MCF 10A (cell line): ENCODE measurements at places on chromosomes 7 and 10.

DNA sequence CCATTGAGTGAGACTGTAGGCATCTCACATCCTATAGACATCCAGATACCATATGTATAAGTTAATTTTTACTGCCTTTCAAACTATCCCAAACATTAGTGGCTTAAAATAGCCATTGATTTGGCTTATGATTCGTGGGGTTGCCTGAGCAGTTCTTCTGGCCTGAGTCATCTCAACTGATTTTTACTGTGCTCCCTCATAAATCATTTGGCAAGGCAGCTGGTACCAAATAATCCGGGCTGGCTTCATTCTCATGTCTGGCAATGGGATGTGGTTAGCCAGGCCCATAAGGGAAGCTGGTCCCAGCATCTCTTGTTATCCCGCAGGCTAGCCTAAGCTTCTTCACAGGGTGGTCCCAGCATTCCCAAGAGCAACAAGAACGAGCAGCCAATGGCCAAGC, 6.7 kb upstream of the LRGUK start:
- DNase-seq: no peak
- no peak overlapping the region for H3K4me3 ChIP-seq
- peaks cover 38% of the 10 kb centered on the region for H3K27me3 ChIP-seq
- H3K36me3 ChIP-seq: no peaks in the 10 kb centered on the region
- H3K27ac ChIP-seq: no peak overlapping the region

- H3K27me3 ChIP-seq: no peaks in the 10 kb centered on the region
- H3K27ac ChIP-seq: no peak overlapping the region
- no peak for DNase-seq
- H3K4me1 ChIP-seq: no peaks in the 10 kb centered on the region
Observed at GRCh38 chr7:92613720-92614119, 23.5 kb upstream of the FAM133B start.

DNA sequence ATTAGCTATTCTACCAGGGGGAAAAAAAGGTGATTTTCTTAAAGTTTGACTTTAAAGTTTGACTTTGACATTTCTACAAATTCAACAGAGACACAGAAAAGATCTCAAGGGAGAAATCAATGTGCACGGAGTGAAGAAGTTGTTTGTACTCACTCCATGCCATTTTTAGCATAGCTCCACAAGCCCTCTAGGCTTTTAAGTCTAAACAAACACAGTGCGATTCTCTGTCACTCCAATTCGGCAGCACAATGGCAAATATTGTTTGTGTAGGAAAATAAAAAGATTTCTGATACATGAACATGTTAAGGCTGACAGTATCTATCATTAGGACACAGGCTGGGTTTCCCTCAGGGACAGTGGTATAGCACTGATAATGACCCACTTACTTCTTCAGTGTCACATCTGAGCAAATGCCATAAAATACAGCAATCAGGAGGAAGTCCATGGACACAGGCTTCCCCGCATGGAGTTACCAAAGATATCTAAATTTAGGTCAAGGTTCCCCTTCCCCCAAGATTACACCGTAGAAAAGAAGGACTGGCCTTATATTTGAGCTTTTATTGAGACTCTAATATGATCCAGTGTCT, 28.0 kb downstream of the GSAP start:
- no peak overlapping the region for H3K27ac ChIP-seq
- H3K27me3 ChIP-seq: no peaks in the 10 kb centered on the region
- no peak overlapping the region for H3K4me3 ChIP-seq
- H3K4me1 ChIP-seq: peaks cover 12% of the 10 kb centered on the region
- peaks cover 9% of the 10 kb centered on the region for H3K36me3 ChIP-seq
- no peak for DNase-seq

GRCh38 chr10:133052076-133052475, 35.6 kb upstream of the ADGRA1 start:
- H3K4me1 ChIP-seq: no peaks in the 10 kb centered on the region
- H3K27me3 ChIP-seq: no peaks in the 10 kb centered on the region
- DNase-seq: no peak
- H3K4me3 ChIP-seq: no peak overlapping the region
- no peaks in the 10 kb centered on the region for H3K36me3 ChIP-seq

DNA sequence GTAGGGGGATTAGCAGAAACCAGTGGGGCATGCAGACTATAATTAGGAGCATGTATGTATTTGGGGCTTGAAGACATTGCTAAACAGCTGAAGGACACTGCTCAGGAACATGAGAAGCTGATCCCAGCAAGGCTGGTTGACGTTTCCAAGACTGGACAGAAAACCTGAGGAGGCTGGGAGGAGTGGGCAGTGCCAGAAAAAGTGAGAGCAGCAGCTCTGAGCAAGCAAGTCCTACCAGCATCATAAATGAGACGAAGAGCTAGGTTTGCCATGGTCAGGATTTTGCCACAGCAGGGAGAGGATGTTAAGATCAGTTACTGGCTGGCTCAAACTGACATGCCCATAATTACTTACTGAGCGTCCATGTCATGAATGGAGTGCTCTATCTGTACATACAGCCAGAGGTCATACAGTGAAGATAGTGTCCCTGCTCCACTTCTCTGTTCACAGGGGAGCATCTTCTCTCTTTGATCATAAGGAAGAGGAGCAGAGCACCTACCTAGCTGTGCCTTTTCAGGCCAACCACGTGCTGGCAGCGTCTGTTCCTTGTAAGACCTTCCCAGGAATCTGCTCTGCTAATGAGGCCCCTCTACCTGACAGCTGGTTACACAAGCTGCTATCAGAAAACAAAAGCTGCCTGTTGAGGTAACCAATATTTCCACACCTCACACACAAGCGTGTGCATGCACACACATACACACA, 44.7 kb downstream of the PDE1C start:
- H3K27me3 ChIP-seq: no peaks in the 10 kb centered on the region
- DNase-seq: no peak
- H3K36me3 ChIP-seq: no peaks in the 10 kb centered on the region
- H3K27ac ChIP-seq: no peak overlapping the region

- H3K36me3 ChIP-seq: no peaks in the 10 kb centered on the region
- H3K4me1 ChIP-seq: no peaks in the 10 kb centered on the region
- no peak overlapping the region for H3K27ac ChIP-seq
- no peaks in the 10 kb centered on the region for H3K27me3 ChIP-seq
- no peak overlapping the region for H3K4me3 ChIP-seq
- no peak for DNase-seq
Observed at GRCh38 chr10:75569506-75569905, 138.1 kb downstream of the LRMDA start.

DNA sequence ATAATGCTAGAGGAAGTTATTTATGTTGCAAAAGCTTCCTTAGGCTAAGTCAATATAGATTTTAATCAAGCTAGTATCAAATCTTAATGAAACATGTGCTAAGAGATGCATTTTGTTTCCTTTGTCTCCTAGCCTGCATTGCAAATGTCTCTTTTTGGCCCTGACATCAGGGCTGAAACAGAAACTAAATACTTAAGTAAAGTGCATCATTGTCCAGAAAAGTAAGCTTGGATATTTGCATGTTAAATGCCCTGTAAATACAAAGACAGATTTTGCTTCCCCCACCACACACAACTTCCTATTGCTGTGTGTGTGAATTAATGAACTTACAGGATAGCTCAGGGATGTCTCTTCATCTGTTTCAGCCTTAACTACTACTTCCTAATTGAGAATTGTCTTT, 10.0 kb upstream of the STAMBPL1 start:
- no peak overlapping the region for H3K27ac ChIP-seq
- H3K4me1 ChIP-seq: peaks cover 4% of the 10 kb centered on the region
- no peak for DNase-seq
- H3K27me3 ChIP-seq: no peaks in the 10 kb centered on the region
- H3K4me3 ChIP-seq: no peak overlapping the region

GRCh38 chr10:110304394-110304779, 333 bp downstream of the SMNDC1 start:
- H3K27me3 ChIP-seq: no peaks in the 10 kb centered on the region
- H3K36me3 ChIP-seq: peaks cover 41% of the 10 kb centered on the region
- peaks cover 10% of the 10 kb centered on the region for H3K4me1 ChIP-seq
- H3K27ac ChIP-seq: peak overlapping the region; percentile 95
- no peak for DNase-seq
- peak overlapping the region; percentile 94 for H3K4me3 ChIP-seq

DNA sequence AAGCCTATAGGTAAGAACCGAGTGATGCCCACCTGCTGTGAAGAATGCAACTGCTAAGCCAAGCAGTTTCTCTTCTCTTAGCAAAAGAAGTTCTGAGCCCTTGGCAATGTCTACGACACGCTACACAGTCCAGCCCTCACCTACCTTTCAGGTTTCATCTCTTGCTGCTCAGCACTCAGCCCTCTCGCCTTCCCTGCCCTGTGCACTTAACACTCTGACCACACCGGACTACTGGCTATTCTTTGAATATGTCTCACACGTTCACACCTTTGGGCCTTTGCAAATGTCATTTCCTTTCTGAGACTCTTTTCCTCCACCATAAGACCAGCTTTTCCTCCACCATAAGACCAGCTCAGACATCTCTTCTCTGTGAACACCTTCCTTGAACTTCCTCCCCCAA, 67.0 kb upstream of the ITGB1 start:
- no peak for DNase-seq
- H3K27ac ChIP-seq: no peak overlapping the region
- no peaks in the 10 kb centered on the region for H3K36me3 ChIP-seq
- H3K4me3 ChIP-seq: no peak overlapping the region
- no peaks in the 10 kb centered on the region for H3K27me3 ChIP-seq
- peaks cover 14% of the 10 kb centered on the region for H3K4me1 ChIP-seq

- H3K4me3 ChIP-seq: no peak overlapping the region
- no peaks in the 10 kb centered on the region for H3K36me3 ChIP-seq
- no peaks in the 10 kb centered on the region for H3K27me3 ChIP-seq
- H3K27ac ChIP-seq: no peak overlapping the region
- DNase-seq: peak; percentile 64
Observed at GRCh38 chr10:63633677-63634487, 112.7 kb downstream of the REEP3 start.

DNA sequence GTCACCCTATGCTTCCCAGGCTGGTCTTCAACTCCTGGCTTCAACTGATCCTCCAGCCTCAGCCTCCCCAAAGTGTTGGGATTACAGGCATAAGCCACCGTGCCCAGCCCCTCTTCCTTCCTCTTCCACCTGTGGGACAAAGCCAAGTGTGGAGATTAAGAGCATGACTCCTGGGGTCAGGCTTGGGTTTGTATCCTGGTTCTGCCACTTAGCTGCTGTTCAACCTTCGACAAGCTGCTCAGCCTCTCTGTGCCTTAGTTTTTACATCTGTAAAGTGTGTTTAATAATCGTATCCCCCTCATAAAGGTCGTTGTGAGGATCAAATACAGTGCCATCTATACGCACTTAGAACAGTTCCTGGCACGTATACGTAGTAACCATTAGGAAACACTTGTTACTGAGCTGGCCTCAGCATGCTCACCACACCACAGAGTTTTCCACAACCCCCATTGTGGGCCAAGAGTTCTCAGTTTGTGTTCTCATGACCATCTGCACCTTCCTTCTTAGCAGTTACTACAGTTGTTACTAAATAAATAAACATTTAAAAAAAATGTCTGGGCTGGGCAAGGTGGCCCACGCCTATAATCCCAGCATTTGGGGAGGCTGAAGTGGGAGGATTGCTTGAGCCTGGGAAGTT, 140.5 kb upstream of the BTBD16 start:
- no peak overlapping the region for H3K27ac ChIP-seq
- peaks cover 36% of the 10 kb centered on the region for H3K4me1 ChIP-seq
- H3K4me3 ChIP-seq: peak overlapping the region; percentile 80
- H3K27me3 ChIP-seq: no peaks in the 10 kb centered on the region
- H3K36me3 ChIP-seq: peaks cover 95% of the 10 kb centered on the region
- peak; percentile 55 for DNase-seq

DNA sequence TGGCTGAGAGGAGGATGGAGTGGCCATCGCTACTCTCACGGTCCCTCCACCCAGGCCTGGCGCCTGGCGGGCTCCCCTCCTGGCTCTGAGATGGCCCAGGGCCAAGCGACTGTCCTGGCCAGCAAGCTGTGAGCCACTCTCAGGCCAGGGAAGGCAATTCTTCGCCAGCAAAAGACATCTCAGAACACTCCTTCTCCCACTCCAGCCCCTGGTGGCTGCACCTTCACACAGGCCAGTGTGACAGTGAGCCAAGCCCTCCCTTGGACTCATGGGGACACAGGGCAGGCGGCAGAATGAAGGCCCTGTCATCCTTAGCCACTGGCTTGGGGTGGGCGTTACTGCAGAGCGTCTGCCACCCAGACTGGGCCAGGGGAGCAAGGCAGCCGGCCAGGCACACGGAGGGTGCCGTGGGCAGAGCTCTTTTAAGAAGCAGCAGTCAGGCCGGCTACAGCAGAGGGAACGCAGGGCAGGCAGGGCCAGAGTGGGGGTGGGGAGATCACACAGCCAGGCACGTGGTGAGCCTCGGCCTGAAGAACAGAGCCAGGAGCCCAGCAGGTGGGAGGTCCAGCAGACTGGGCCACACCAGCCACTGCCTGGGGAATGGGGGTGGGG, 14.4 kb downstream of the STK32C start:
- H3K27me3 ChIP-seq: no peaks in the 10 kb centered on the region
- no peak overlapping the region for H3K27ac ChIP-seq
- no peak overlapping the region for H3K4me3 ChIP-seq
- H3K36me3 ChIP-seq: no peaks in the 10 kb centered on the region
- no peaks in the 10 kb centered on the region for H3K4me1 ChIP-seq

GRCh38 chr10:100124097-100124496, 42.4 kb upstream of the CPN1 start:
- no peaks in the 10 kb centered on the region for H3K36me3 ChIP-seq
- H3K27ac ChIP-seq: no peak overlapping the region

DNA sequence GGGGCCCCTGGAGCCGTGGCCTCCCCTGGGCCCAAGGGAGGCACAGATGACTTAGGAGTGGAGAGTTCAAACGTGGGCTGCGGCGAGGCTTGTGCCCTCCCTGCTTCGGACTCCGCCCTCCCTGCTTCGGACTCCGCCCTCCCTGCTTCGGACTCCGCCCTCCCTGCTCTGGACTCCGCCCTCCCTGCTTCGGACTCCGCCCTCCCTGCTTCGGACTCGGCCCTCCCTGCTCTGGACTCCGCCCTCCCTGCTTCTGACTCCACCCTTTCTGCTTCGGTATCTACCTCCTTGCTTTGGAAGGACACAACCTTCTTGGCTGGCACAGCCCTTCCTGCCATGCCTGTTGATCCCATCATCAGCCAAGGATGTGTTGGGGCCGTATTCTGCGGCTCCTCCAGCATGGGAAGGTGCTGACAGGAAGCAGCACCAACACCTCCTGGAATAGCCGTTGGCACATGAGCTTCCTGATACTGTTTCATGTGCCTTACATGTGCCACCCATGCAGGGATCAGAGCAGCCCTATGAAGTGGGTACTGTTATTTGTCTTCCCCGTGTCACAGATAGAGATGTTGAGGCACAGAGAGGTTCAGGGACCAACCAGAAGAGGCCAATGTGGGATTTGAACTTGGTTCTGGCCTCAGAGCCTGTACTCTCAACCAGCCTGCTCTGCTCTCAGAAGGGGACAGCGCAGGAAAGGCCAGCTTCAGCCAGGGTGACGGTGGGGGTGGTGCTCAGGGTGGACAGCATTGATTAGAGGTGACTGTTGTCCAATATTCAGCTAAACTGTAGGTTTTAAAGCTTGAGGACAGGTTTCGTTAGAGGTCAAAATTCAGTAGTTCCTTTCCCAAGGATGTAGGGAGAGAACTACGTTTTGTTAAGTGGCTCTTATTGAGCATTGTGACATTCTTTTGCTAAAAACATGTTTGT, 114.5 kb downstream of the NKX6-2 start:
- H3K4me3 ChIP-seq: no peak overlapping the region
- H3K27me3 ChIP-seq: no peaks in the 10 kb centered on the region
- DNase-seq: no peak
- H3K4me1 ChIP-seq: peaks cover 4% of the 10 kb centered on the region
- H3K36me3 ChIP-seq: peaks cover 5% of the 10 kb centered on the region
